ENCODE measurements at places on chromosomes 1 and 21.

GRCh38 chr1:161119092-161119903 lies 1.4 kb downstream of the NIT1 start:
- no peak for DNase-seq

DNA sequence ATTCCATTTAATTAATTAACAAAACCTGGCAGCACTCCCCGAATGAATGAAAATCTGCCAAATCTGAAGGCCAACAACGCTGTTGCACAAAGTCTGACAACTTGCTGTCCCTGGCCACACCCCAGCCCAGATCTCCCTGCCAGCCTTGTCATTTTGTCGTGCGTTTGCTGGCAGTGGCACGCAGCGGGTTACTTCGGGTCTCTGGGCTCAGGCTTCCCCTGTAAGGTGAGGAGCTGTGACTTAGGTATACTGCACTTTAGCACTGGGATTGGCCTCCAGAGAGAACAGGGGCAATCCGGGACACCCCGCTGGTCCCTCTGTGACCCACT lies 34.3 kb upstream of the SIM2 start:
- DNase-seq, result no peak

DNA sequence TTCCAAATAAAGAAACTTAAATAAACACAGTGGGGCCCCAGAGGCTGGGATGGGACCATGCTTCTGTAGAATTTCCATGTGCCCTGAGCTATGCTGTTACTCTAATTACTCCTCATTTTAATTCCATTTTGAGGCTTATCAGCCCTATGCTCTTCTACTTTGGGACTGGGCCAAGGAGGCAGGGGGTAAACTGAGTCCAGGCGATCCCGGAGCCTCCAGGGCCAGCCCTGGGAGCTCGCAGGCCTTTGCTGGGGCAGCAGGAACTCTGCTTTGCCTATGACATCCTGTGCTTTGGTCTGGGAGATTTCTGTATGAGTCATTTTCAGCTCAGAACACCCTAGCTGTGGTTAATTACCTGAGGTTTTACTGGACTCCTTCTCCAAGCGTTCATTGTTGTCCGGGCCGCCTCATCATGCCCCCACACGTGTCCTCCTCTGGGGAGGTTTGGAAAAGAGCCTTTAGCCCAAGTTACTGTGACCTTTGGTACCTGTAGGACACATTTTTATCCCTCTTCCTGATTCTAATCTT lies 95.7 kb downstream of the RHOU start:
- DNase-seq, result no peak

DNA sequence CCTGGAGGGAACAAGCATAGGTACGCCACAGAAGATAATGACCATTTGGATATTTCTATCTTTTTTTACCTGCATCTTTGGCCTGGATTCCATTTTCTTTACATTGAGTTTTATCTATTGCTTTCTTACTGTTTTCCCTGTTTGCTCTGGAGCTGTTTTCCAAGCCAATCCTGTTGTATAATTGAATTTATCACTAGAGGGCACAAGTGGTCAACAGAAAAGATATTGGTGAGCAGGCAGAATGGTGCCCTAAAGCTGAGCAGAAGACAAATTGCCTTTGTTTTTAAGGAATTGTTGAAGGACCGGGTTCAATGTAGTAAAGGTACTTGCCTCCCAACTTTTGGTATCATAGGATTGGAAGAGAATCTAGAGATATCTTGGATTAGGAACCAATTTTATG lies 152.8 kb downstream of the PPP1R12B start:
- DNase-seq, result no peak

GRCh38 chr1:207463571-207463970 lies 9.4 kb downstream of the CR2 start:
- no peak for DNase-seq

- no peak for DNase-seq
These were observed 113.1 kb downstream of the ATP5PO start for GRCh38 chr21:33802481-33802880.

GRCh38 chr1:97145321-97145956 lies 423.9 kb downstream of the PTBP2 start:
- DNase-seq, result no peak

DNA sequence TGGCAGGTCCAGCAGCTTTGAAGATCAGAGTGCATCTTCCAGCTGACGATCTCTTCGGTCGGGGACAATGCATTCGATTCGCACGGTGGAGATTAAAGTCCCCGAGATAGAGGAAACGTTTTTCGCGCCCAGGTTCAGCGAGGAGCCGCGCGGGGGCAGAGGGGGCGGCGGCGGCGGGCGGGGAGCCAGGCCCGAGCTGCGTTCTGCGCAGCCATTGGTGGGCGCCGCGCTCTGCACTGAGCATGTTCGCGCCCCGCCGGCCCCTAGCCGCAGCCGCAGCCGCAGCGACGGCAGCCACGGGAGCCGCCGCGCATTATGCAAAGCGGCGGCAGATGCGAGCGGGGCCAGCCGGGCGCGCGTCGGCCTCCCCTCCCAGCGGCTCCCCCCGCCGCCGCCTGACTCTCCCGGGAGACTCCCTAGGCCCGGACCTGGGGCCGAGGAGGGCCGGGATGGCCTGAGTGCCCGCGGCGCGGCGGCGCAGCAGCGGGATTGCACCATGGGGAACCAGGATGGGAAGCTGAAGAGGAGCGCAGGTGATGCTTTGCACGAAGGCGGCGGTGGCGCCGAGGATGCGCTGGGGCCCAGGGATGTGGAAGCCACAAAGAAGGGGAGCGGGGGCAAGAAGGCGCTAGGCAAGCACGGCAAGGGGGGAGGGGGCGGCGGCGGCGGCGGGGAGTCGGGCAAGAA lies at the start of gene FMN2:
TSS of gene FMN2 (plus strand) at position 270 of the 687 bp plus-strand sequence. CDS start at position 497, 227 bp downstream.
- no peak for DNase-seq

- no peak for DNase-seq
These were observed 1.1 kb downstream of the LRRC3 start for GRCh38 chr21:44456214-44456914.

GRCh38 chr1:186793582-186793927 lies 35.2 kb upstream of the PLA2G4A start:
- DNase-seq, result no peak

- no peak for DNase-seq
These were observed 131.8 kb downstream of the PTPN14 start for GRCh38 chr1:214419650-214420049.

GRCh38 chr1:23039308-23039826 lies 20.1 kb downstream of the KDM1A start:
- DNase-seq, result no peak

DNA sequence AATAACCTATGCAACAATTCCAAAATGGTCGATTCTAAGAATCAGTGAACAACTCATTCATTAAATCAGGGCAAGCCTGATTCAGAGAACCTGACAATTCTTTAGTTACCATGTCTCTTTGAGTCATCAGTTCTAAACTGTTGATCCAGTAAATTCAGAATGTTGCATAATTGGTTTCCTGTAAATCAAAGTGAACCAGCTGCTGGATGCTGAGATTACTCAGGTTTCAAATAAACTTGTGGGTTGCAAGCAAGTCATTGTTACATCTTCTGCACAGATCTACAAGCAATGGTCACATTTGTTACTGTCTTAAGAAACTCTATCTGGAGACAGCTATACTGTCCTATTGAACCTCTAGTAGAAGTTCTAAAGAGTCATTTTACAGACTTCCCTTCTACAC lies 16.5 kb downstream of the PLA2G2D start:
- DNase-seq, result no peak

DNA sequence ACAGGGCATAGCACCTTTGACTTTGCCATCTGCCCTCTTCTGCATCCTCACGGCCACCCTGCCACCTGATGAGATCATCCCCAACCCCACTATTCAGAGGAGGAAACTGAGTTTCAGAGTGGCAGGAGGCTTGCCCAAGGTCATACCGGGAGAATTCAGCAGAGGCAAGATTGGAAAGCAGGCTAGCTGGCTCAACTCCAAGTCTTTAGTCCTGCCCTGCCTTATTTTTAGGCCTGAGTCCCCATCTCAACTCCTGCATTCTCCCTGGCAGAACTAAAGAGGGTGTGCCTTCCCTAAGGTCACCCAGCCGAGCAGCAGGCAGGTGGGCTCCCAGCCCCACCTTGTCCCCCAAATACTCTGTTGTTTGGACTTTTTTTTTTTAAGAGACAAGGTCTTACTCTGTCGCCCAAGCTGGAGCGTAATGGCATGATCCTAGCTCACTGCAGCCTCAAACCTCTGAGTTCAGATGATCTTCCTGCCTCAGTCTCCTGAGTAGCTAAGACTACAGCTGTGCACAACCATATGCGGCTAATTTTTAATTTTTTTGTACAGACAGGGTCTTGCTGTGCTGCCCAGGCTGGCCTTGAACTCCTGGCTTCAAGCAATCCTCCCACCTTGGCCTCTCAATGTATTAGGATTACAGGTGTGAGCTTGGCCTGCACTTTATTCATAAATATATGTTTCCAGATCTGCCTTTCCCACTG lies 13.8 kb upstream of the FGR start:
- DNase-seq, result no peak

- peak; percentile 79 for DNase-seq
These were observed 9.8 kb downstream of the ATP8B2 start for GRCh38 chr1:154335025-154335714.

DNA sequence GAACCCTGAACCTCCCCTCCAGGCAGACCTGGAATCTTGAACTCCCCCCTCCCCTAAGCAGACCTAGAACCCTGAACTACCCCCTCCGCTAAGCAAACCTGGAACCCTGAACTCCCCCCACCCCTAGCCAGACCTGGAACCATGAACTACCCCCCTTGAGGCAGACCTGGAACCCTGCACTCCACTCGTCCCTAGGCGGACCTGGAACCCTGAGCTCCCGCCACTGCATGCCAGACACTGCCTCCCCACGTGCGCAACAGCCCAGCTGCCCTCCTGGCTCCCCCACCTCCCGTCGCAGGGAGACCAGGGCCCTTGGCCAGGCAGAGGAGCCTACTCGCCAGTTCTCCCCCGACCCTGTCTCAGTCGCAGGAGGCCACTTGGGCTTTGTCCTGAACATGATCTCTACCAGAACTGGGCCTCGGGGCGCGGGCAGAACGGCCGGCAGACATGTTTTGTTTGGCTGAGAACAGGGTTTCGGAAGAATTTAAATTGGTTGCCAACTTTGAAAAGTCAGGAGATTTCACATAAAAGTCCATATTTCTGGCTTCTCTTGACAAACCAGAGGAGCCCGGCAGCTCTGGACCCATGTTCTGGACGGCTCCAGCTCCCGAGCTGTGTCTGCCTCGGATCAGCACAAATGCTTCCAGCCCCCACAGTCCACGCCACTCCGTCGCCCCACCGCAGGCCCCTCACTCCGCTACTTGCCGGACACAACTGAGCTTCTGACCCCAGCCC lies 9.2 kb upstream of the PLEKHG5 start:
- DNase-seq, result no peak

GRCh38 chr21:34020983-34021553 lies 52.3 kb upstream of the MRPS6 start:
- DNase-seq, result no peak

GRCh38 chr1:60589046-60589748 lies 493.2 kb upstream of the NFIA start:
- no peak for DNase-seq

DNA sequence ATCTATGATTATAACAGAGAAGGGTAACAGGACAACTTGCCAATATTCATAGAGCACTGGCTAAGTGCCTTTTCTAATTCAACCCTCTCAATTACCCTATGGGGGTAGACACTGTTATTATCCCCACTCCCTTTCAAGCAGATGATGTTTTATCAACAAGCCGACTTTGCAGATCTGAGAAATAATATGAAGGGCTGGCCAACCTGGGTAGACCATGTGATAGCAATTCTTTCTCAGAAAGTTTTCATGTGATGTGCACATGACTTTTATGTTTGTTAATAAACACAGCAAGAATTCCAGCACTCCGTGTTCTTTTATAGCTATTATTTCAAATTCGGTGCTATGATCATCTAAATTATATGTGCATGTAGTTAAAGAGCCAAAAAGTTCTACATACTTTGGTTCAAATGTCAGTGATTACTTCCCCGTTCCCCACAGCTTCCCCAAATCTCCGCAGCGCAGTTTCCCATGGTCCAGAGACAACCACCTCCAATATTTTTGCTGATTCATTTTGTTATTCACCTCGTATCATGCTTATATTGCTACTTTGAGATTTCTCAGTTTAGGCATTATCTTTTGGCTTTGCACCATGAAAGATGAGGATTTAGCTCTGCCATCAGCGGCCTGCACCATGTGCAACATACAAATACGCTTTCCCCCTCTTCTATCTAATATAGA lies 96.7 kb upstream of the GADD45A start:
- DNase-seq, result no peak

DNA sequence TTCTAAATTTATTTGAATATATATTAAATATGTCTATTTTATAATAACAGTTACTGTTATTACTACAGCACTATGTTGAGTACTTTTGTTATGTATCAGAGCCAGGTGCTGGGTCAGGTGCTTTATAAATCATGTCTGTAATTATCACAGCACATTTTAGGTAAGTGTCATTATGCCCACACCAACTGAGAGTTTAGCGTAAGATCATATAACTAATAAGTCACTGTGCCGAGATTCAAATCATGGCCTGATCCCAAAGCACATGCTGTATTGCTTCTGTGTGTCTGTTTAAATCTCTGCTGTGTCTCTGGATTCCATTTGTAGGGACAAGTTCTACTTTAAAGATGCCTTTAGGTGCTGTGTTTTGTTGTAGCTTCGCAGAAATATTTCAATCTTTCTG lies 1.9 kb downstream of the GPSM2 start:
- no peak for DNase-seq

DNA sequence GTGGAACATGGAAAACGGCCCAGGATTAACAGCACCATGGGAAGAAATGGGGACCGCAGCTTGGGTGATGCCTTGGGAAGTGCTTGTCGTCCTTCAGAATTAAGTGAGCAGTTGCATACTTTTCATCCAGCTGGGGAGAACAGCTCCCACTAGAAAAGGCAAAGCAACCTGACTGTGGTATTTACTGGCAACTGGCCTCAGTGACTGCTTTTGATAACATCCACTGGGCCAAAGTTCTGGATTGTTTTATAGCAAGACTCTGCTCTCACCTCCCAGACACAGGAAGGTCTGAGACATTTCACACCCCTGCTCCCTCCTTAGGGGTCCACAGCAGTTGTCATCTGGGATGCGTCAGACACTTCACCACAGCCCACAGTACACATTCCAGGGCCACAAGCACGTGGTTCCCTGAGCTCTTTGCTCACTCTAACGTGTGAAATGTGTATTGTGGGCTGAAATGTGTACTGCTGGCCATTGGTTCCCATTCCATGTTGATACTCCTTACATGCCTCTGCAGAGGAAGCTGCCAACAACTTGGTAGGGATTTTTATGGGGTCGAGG lies 6.6 kb downstream of the PAPPA2 start:
- DNase-seq, result no peak

DNA sequence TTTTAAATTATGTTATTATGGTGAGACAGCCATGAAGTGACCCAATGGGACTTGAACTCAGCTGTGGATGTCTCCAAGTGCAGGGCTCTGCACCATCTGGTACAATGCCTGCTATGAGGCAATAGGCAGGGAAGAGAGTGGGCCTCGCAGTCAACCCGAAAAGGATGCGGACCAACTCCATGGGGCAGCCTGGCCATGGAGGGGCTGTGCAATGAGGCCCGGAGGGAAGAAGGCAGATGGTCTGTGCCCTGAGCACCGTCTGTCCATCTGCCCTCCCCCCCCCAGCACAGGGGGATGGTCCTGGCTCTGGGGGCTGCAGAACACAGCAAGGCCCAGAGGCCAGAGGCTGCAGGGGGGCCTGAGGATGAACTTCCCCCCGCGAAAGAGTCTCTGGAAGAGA lies 17.0 kb downstream of the ESPN start:
- no peak for DNase-seq
